ENCODE measurements at places on chromosomes 2 and 18.

DNA sequence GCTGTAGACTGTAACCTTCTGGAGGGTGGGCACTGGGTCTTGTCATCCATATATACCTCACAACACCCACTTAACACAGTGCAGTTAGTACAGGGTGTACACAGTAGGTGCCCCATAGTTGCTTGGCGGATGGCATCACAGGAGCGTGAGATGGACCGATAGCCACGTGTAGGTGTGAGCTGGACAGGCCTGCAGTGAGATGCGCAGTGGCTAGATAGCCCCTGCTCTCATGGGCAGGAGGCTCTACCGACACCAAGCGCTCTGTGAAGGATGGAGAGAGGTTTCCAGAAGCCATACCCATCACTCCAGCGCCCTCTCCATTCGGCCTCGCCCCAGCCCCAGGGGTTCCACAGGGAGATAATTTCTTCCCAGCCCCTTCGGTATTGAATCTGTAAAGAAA, 49.5 kb downstream of the CAPN13 start:
- no peak for DNase-seq

- no peak for DNase-seq
These were observed 226.1 kb downstream of the LRRTM1 start for GRCh38 chr2:80078290-80079036.

- DNase-seq = no peak
These were observed 95.1 kb downstream of the INSIG2 start for GRCh38 chr2:118183381-118183780.

- no peak for DNase-seq
These were observed 250.5 kb downstream of the HDAC4 start for GRCh38 chr2:239150125-239151011.

GRCh38 chr2:27756544-27757498, 14.7 kb upstream of the MRPL33 start:
- DNase-seq = no peak

GRCh38 chr2:24010477-24011249, 778 bp downstream of the MFSD2B start:
- DNase-seq = no peak

All from substantia nigra (tissue), 51 donors.